Stimulated activated CD4-positive, alpha-beta T cell treated with anti-CD3 and anti-CD28 coated beads, Interleukin-2, amount 100 ng/mL, for 24 hours (primary cell): ENCODE measurements at places on chromosomes 5 and 9.

DNA sequence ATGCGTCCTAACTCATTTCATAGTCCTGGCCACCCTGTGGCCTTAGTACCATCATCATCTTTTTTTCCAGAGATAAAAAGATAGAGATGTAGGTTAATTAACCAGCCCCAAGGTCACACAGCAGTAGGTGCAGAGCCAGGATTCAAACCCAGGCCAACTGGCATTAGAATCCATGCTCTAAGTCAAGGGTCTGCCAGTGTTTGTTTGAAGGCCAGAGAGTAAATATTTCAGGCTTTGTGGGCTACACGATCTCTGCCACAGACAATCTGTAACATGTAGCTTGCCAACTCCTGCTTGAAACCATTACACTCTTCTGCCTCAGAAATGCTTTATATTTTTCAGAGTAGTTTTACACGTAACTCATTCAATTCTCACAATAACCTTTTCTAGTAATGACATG lies 119.6 kb downstream of the EFNA5 start:
- no peak for DNase-seq

- no peak for DNase-seq
These were observed 1.5 kb downstream of the EGFL7 start for GRCh38 chr9:136664000-136664915.

- no peak for DNase-seq
These were observed 16.1 kb upstream of the MPDZ start for GRCh38 chr9:13295556-13295955.

DNA sequence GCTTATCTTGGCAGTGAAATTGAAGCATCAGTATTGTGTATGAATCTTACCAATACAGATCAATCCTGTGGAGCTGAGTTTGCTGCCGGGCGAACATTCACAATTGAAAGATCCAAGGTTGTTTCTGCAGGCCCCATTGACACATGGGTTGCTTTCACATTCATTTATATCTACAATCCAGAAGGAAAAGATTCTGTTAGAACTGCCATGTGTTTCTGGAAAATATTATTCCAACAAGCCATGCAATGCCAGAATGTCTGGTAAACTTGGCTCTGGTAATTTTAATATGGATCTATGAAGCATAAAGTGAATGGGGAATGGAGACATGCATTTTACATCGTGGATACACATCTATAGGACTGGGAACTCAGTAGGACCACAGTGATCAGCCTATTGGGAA lies 180.8 kb downstream of the FBN2 start:
- DNase-seq: no peak

- DNase-seq: no peak
These were observed 22.7 kb upstream of the CATSPER3 start for GRCh38 chr5:134945041-134945440.

- DNase-seq: no peak
These were observed 922.0 kb downstream of the CDH12 start for GRCh38 chr5:21931116-21931515.

DNA sequence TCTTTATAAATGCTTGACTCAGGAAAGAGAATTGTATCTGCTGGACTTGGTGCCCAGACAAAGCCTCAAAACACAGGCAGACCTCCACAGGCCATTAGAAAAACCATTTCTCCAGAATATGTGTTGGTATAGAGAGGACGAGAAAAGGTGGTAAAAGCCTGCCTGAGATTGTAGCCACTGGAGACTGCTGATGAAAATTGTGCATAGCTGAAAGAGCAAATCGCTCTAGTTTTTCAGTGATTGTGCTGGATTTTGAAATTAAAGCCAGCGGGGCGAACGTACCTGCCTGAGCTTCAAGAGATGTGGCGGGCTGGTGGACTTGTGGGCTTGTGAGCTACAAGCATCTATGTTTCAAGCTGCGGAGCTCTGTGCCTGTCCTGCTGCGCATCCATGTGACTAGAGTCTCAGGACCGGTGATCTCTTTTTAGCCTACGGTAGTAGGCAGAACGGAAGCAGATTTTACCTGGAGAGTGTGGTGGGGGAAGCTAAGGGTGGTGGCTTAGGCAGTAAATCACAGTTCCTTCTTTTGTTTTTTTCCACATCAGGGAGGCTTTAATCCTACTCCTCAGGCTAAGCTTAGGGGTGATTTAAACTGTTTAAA lies 193.6 kb downstream of the SREK1 start:
- no peak for DNase-seq

- DNase-seq: no peak
These were observed 4.3 kb downstream of the TLN1 start for GRCh38 chr9:35727676-35728040.

DNA sequence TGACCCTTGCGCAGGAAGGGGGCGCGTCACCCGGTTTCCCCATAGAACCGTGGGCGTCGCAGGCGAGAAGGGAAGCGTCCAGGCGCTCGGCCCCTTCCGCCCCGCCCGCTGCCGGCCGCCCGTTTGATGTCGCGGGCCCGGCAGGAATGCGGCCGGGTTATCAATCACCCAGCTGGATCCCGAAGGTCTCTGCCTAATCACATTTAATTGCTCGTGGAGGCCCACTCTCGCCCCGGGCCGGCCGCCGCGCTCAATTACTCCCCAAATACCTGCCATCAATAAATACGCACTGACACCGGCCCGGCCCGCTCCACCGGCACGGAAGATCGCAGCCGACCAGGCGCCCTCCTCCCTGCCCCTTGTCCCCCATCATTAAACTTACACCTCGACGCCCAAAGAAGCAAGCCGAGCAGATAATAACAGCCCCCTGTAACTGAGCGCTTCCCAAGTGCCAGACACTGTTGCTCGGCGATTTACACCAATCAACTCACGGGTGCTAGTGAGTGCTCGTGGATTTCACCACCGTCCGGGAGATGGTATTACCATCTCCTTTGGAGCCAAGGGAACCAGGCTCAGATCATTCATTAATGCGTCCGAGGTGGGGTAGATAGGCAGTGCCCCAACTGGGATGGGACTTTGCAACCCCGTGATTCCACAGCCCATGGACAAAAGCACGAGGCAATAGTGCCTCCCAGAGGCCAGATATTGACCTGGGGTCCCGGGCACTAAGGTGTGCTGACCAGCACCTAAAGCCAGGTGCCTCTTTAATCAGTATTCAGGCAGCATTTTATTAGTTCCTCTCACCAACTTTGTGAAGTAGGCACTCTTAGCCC lies 11.3 kb downstream of the MSX2 start:
- DNase-seq: no peak

DNA sequence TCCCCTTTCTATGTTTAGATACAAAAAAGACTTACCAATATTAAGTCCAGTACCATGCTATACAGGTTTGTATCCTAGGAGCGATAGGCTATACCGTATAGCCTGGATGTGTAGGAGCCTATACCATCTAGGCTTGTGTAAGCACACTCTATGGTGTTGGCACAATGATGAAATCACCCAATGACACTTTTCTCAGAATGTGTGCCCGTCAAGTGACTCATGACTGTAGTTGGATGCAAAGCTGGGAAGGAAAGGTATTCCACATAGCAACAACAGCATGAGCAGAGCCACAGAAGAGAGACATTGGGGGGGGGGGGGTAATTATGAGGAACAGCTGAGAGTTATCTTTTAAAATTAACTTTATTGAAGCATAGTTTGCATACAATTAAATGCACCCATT lies 63.2 kb downstream of the TTLL11 start:
- no peak for DNase-seq

GRCh38 chr9:73548201-73548600 lies 396.5 kb downstream of the ANXA1 start:
- DNase-seq: no peak

DNA sequence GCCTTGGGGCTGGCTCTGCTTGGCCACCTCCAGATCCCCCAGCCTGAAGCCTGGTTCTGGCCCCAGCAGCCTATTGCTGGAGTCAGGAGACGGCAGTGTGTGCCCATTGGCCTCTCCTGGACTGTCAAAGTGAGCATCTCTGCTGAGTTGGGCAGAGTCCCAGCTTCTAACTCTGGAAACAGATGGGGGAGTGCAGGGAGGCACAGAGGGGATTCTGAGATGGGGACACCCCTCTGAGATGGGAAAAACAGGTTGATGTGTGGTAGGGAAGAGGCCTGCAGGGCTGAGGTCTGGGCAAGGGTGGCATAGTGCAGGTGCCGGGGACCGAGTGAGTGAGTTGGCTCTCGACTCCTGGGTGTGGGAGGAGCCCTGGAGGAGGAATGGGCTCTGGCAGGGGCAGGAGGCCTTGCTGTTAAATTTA lies 27.5 kb downstream of the PHF2 start:
- DNase-seq: no peak

DNA sequence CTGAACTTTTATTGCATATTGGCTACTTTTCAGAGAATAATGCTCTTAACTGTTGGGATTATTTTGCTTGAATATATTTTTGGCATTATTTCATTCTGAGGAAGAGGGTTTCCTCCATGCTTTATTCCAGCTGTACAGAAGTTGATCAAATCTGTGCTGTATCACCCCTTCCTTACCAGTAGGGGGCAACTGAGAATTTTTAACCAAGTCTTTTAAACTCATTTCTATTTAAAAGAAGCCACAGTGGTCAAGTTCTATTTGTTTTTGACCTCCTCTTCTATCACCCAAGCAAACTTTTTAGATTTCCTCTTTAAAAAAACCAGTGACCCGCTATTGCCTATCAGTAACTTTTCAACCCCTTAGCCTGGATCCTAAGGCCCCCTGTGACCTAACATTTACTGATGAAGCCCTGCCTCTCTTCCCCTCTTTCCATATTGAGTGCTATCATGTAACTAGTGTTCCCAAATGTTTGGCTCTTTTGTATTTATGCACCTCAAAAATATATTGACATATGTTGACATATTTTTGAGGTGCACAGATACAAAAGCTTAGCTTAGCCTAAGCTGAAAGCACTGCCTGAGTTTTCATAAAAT lies 80.6 kb downstream of the FBXO4 start:
- DNase-seq: no peak

GRCh38 chr9:137500666-137501397 lies 41.7 kb upstream of the NSMF start:
- no peak for DNase-seq

DNA sequence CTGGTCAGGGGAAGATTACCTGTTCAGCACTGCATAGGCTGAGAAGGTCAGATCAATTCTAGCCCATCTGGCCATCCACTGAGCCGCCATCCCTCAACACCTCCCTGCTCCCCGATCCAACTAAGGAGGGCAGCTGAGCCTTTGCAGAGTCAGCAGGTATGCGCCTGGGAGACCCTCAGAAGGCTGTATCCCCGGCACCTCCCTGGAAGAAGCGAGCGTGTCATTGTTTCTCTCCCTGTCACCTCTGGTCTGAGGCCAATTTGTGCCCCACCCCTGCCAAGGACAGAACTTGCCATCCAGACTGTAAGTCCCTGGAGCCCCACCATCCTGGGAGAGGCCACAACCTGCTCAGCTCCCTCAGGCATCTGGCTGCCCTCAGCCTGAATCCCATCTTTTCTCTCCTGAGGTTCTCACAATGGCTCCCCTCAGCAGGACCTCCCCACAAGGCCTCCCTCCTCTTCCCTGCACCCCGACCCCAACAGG lies 2.6 kb downstream of the CLTB start:
- no peak for DNase-seq

- DNase-seq: no peak
These were observed 202.9 kb downstream of the AOPEP start for GRCh38 chr9:94929369-94929756.

GRCh38 chr9:77194423-77194822 lies 17.1 kb downstream of the VPS13A start:
- no peak for DNase-seq

DNA sequence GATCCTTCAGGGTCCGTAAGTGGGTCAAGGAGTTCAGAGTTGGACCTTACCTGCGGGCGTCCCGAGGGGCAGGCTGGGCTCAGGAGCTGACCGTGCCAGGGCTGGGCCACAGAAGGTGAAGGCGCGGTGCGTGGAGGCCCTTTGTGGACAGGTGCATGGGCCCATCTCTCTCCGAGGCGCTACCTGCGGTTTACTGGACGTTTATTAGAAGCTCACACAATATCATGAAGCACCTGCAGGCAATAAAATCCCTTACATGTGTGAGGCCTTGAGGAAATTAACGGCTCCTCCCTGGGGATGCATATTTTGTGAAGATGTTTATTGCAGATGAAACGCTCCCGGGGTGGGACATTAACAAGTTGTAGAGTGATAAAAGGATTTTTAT lies 79.8 kb upstream of the LMX1B start:
- no peak for DNase-seq

- DNase-seq: no peak
These were observed 177.3 kb upstream of the RAD23B start for GRCh38 chr9:107105784-107106183.

DNA sequence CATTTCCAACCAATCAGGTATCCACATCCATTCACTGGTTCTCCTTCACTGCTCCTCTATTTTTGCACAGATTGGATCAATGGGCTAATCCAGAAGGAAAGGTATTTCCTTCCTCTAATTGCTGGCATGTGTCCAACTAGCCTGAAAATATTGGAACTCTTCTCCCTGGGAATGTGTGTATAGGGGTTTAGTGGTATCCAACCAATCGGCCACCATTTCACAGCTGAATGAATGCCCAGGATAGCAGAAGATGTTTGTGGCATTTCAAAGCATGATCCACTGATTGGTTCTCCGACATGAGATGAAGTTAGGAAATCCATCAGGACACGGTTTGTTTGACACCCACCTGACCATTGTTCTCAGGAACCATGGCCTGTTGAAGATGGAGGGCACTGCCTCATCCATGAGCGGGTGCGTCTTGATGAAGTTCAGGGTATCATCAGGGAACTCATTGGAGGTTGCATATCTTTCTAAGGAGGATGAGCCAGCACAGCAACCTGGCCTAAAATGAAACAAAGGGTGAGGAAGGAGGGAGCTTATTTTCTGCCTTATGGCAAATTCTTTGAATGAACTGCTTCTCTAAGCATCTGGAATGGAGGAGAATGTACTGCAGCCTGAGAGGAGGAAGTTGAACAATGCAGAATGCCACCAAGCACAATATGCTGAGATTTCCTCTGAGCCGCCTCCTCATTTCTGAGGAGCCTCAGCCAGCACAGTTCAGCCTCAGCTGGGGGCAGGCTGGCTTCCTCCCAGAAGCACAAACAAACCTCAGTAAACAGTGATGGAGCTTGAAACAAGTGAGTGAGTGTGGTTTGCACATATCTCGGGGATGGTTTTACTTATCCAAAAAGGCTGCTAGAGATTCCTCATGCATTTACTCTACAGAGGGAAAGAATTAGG lies 94.6 kb downstream of the SEMA6A start:
- DNase-seq: no peak

DNA sequence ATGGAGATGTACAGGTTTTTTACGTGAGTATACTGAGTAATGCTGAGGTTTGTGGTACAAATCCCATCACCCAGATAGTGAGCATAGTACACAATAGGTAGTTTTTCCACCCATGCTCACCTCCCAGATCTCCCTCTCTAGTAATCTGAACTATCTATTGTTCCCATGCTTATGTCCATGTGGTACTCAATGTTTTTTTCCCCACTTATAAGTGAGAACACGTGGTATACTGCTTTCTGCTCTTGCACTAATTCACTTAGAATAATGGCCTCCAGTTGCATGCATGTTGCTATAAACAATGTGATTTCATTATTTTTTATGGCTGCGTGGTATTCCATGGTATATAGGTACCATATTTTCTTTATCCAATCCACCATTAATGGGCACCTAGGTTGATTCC lies 593.9 kb downstream of the ANXA1 start:
- DNase-seq: no peak

GRCh38 chr5:29307478-29307877 lies 1886.0 kb upstream of the CDH6 start:
- DNase-seq: no peak
